Naive B cell (primary cell): ENCODE measurements at places on chromosomes 2 and 18.

GRCh38 chr2:196160101-196160500, 11.3 kb downstream of the STK17B start:
- peaks cover 22% of the 10 kb centered on the region for H3K36me3 ChIP-seq
- no peak overlapping the region for H3K27ac ChIP-seq
- peak overlapping the region; percentile 71 for H3K4me3 ChIP-seq
- DNase-seq = peak; percentile 92
- H3K4me1 ChIP-seq = peaks cover 88% of the 10 kb centered on the region
- H3K27me3 ChIP-seq = no peaks in the 10 kb centered on the region

DNA sequence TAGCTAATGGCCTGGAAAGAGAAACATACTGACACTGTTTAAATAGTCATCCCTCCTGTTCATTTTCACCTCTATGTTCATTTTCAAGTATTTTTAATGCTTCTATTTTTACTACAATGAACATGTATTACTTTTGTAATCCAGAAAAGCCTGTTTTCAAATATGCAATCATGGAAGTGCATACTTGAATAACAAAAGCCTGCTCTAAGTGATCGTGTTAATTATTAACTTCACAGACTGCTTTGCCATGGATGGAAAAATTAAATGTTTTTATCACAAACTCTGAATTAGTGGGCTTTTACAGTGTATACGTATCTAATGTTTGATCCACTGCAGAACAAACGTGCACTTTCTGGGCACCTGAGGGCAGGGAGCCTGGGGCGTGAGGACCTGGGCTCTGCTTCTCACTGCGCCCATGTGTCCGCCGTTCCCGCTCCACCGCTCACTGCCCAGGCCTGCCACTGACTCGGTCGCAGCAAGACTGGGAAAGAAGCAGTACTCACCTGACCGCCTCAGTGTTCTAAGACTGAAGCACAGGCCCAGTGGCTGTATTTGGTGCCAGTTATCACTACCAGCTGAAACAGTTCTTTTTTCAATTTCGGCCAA, 80.6 kb downstream of the UXS1 start:
- H3K27ac ChIP-seq = no peak overlapping the region
- no peak for DNase-seq
- H3K4me1 ChIP-seq = peaks cover 6% of the 10 kb centered on the region

GRCh38 chr18:63148449-63149301, 170.9 kb downstream of the BCL2 start:
- peaks cover 4% of the 10 kb centered on the region for H3K36me3 ChIP-seq
- no peak overlapping the region for H3K27ac ChIP-seq
- DNase-seq = no peak

GRCh38 chr2:171146633-171147032, 14.1 kb downstream of the TLK1 start:
- no peak for DNase-seq
- H3K36me3 ChIP-seq = no peaks in the 10 kb centered on the region
- peak overlapping the region; percentile 69 for H3K4me3 ChIP-seq
- H3K27ac ChIP-seq = peak overlapping the region; percentile 81
- H3K27me3 ChIP-seq = no peaks in the 10 kb centered on the region
